ENCODE measurements at places on chromosomes 6 and 20. TPM values are rescaled to one million over a fixed set of nuclear protein-coding genes. Genes with fewer than 3 reads are reported as not detected.

The SLC17A3 gene
- total RNA-seq, result 0.93 TPM

The GABRR1 gene
- total RNA-seq, result not detected

The FAXC gene
- 5.1 TPM for total RNA-seq

The TBPL1 gene
- total RNA-seq, result 26.1 TPM

The GNRH2 gene
- not detected for total RNA-seq

The MACROD2 gene
- total RNA-seq, result 0.64 TPM

The ADGRF4 gene
- total RNA-seq, result 8.7 TPM

The UBE2J1 gene
- 14.8 TPM for total RNA-seq

Measured in A549 treated with RU486 at 1 μM for 4 hours (cell line).